ENCODE measurements at places on chromosomes 4 and X.

DNA sequence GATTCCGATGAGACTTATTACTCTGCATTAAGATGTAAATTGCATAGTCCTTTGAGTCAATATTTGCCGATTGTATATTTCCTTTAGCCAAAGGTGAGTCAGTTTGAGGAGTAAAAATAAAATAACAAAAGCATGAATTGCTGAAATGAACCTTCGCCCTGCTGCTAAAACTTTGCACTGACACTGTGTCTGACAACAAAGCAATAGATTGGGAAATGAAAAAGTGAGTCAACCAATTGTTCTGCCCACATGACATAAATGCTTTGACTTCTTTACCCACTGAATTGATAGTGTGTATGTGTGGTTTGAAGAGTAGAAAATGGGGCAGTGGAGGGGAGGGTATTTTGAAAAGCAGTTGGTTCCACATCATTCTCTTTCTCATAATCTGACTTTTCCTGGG lies 88.4 kb upstream of the AFF2 start:
- no peak for DNase-seq

DNA sequence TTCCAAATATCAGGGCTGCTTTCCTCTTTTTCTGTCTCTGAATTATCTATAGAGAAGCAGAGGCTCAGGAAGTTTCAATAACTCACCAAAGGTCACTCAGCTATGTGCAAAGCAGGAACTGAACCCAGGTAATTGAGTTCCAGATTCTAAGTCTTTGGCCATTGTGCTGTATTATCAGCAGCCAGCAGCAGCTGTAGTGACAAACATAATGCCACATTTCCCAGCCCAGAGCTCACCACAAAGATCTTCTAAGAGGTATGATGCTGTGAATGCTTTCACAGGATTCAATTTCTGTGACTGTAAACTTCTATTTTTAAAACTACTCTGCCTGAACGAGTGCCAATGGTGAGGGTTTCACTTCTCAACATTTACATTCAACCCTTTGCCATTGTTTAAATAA lies 56.4 kb downstream of the SPOCK3 start:
- DNase-seq: no peak

GRCh38 chrX:150363561-150364346 lies 637 bp downstream of the MAMLD1 start:
- no peak for DNase-seq

GRCh38 chrX:150038986-150039599 lies 100.8 kb upstream of the EOLA2 start:
- DNase-seq: no peak

- no peak for DNase-seq
These were observed 242.9 kb upstream of the CNKSR2 start for GRCh38 chrX:21131346-21131745.

GRCh38 chr4:128525387-128525786 lies 237.8 kb upstream of the PGRMC2 start:
- DNase-seq: no peak

DNA sequence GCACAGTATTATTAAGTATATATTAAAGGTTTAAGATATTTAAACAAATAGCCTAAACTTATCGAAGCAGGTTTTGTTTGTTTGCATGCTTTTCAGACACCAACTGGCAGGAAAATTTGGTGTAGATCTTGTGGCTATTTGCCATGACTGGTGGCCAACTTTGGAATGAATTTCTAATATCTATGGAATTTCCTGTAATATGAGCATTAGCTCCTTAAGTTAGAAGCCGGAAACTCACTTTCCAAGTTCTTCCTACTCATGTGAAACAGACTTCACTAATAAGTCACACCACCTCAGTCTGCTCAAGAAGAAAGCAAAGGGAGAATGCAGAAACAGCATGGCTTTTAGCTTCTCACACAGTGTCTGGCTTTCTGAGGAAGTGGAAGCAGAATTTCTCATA lies 563.9 kb downstream of the GRXCR1 start:
- DNase-seq: no peak

- peak; percentile 23 for DNase-seq
These were observed 966 bp downstream of the PDGFC start for GRCh38 chr4:156970501-156971164.

DNA sequence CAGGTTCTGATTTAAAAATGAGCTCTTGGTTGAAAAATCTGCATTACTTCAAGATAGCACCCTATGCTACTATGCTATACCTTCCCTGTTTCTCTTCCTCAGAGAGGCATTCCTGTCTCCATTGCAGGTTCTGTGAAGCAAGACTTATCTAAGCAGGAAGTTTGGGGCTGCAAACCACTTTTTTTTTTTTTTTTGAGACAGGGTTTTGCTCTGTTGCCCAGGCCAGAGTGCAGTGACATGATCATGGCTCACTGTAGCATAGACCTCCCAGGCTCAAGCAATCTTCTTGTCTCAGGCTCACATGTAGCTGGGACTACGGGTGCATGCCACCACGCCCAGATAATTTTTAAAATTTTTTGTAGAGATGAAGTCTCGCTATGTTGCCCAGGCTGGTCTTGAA lies 4.0 kb upstream of the CCNG2 start:
- no peak for DNase-seq

DNA sequence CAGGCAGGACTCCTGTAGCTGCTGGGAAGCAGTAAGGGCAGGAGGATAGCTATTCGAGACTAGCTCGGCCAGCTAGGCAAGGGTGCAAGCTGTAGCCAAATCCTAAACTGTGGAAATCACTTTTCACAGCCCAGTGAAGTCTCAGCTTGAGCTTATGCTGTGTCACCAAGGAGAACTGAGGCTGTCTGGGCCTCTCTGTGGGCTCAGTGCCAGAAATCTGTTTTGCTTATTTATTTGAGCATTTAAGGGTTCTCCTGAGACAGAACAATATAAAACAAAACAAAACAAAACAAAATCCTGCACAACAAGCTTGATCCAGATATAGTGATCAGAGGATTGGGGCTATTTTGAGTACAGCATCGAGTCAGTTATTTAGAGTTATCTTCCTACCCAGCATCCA lies 97.5 kb downstream of the FANCB start:
- no peak for DNase-seq

- no peak for DNase-seq
These were observed 261.6 kb downstream of the ANK2 start for GRCh38 chr4:113311047-113311446.

- no peak for DNase-seq
These were observed 7.3 kb downstream of the FAM241A start for GRCh38 chr4:112152521-112152920.

GRCh38 chrX:140360284-140360683 lies 144.6 kb downstream of the SOX3 start:
- DNase-seq: no peak

DNA sequence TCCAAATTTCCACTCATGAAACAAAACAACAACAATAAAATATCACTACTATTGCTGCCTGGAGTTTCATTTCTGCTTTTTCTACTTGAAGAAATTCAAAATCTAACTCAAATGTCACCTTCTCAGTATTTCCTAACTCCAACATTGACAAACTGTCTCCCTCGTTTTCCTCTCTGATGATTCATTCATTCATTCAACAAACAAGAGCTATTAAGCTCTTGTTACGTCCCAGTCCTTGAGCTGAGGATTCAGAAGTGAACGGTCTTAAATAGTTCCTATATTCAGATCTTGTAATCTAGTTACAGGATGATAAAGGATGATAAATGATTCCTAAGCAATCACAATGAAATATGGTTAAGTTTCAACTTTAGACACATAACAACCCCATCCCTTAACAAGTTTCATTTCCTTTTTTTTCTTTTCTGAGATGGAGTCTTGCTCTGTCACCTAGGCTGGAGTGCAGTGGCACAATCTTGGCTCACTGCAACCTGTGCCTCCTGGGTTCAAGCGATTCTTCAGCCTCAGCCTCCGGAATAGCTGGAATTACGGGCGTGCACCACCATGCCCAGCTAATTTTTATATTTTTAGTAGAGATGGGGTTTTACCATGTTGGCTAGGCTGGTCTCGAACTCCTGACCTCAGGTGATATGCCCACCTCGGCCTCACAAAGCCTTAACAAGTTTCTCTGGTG lies 1.7 kb downstream of the SLC9B2 start:
- DNase-seq: peak; percentile 35

- DNase-seq: no peak
These were observed 92.9 kb downstream of the ATP10D start for GRCh38 chr4:47577779-47578553.

- no peak for DNase-seq
These were observed 1295.8 kb upstream of the ADGRL3 start for GRCh38 chr4:59904331-59904730.

GRCh38 chr4:179631321-179631720 lies 2189.1 kb upstream of the AGA start:
- DNase-seq: no peak

GRCh38 chrX:11733614-11734013 lies 24.4 kb upstream of the MSL3 start:
- no peak for DNase-seq

GRCh38 chr4:176193126-176193525 lies 2.3 kb downstream of the SPATA4 start:
- DNase-seq: no peak

DNA sequence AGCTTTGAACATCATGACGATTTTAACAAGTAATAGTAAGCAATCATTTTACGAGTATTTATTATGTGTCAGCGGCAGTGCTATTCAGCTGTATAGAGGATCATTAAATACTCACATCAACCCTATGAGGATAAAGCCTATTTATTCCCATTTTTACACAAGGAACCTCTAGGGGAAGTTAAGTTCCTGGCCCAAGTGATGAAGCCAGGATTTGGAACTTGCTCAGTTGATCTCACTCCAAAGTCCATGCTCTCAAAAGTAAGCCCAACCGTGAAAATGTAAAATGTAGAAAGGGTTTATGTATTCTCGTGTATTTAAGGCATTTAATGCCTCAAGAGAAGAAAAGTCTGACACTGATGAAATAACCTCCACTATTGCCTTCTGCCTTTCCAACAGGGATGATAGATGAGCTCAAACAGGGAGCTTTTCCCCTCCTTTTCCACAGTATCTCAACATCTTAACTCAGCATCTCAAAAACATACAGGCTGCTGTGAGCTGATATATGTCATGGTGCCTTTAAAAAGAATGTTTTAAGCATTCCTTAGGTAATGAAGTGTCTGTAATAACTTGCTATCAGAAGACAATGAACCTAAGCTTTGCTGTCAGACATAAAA lies 35.0 kb upstream of the PLA2G12A start:
- DNase-seq: no peak

GRCh38 chrX:153831429-153832150 lies 1.2 kb upstream of the PDZD4 start:
- DNase-seq: peak; percentile 14

DNA sequence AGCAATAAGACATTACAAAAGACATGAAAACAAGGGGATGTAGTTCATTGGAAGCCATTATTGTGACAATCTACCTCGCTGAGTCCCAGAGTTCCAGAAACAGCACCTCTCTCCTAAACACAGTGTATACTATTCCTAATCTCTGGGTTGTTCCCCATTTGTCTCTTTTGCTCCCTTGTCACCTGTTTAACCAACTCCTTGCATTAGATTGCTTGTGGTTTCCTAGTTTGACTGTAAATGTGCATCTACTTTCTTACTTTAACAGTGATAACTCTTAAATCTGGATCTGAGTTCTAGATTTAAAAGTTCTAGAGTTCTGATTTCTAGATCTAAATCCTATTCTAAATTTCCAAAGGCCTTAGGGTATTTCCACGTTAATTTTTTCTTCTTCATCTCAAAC lies 71.6 kb upstream of the TET2 start:
- DNase-seq: no peak

- DNase-seq: no peak
These were observed 43.3 kb upstream of the PRDM8 start for GRCh38 chr4:80153874-80154544.

DNA sequence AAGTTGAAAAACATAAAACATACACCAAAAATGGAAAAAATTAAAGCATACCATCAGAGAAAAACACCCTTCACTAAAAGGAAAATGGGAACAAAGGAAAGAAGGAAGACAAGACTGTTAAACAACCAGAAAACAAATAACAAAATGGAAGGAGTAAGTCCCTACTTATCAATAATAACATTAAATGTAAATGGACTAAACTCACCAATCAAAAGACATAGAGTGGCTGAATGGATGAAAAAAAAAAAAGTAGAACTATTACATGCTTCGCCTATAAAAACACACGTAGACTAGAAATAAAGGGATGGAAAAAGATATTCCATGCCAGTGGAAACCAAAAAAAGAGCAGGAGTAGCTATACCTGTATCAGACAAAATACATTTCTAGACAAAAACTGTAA lies 19.4 kb upstream of the TMSB15A start:
- DNase-seq: no peak

GRCh38 chr4:80539190-80539589 lies 203.7 kb downstream of the CFAP299 start:
- DNase-seq: no peak

GRCh38 chrX:67384403-67384802 lies 159.4 kb upstream of the AR start:
- no peak for DNase-seq

DNA sequence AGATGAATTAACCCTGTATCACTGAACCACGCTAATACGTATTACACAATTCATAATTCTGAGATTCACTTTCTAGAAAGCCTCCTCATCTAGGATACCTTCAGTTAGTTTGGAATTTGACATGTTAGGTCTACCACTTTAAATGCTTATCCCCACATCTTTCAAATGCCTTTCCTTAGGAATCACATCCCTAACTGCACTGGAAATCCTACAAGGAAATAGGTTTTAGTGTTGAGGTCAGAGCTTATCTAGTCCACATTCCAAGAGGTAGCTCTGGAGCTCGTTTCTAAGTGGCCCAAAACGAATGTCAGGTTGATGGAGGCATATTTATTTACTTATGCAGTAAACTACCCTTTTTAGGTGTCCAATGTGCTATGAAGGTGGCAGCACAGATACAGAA lies 18.0 kb downstream of the PDHA1 start:
- no peak for DNase-seq

GRCh38 chr4:139951021-139951420 lies 203.0 kb downstream of the MAML3 start:
- DNase-seq: no peak

DNA sequence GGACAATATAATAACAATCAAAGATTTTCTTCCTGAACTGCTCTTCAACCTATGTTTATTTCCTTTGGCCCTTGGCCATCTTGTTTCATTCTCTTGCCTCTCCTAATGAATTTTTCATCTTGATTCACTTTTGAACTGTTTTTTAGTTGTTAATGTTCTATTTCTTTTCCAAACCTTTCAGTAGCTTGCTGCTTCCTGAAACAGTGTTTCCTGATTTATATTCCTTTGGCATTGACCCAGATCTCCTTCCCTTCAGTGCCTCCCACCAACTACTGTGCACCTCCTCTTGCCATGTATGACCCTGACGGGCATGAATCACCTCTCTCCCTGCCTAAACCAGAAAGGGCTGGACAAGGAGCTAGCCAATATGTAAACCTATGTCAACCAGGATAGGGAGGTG lies 25.6 kb upstream of the SPP1 start:
- no peak for DNase-seq

DNA sequence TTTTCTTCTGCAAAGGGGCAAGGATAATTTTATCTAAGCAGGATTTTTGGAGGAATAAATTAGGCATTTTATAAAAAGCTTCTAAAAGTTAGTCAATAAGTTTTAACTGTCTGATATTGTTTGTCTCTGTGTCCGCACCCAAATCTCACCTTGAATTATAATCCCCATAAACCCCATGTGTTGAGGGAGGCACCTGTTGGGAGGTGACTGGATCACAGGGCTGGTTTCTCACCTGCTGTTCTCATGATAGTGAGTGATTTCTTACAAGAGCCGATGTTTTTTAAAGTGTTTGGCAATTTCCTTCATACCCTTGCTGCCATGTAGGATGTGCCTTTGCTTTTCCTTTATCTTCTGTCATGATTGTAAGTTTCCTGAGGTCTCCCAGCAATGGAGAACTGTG lies 481.4 kb downstream of the GBA3 start:
- no peak for DNase-seq

Measured in GM13977 (cell line).